Trophoblast cell (in vitro differentiated cells and primary cell): ENCODE measurements at places on chromosomes 11 and 22.

DNA sequence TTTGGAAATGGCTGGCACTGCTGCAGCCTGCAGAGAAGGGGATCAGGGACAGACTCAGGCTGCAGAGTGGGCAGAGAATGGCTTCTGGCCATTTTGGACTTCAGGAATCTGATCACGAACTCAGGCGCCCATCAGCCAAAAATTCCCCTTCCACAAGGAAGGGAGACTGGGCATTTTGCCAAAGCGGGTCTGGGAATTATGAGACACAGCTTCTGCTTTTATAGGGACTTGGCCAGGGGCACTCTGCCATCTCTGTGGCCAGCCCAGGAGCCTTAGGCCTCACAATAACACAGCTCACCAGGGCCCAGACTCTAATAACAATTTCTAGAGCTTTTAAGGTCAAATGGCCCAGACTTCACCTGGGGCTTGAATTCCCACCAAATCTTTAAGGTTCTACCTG lies 74.7 kb downstream of the CHST1 start:
- no peaks in the 10 kb centered on the region for H3K4me1 ChIP-seq
- no peak for DNase-seq
- no peak overlapping the region for H3K27ac ChIP-seq
- H3K4me3 ChIP-seq = no peak overlapping the region

GRCh38 chr11:75437966-75438659 lies 5.1 kb upstream of the KLHL35 start:
- no peak for DNase-seq
- H3K27ac ChIP-seq = no peak overlapping the region
- no peaks in the 10 kb centered on the region for H3K36me3 ChIP-seq
- H3K27me3 ChIP-seq = peaks cover 5% of the 10 kb centered on the region
- peak overlapping the region; percentile 15 for H3K4me3 ChIP-seq

GRCh38 chr11:13068211-13068610 lies 59.1 kb downstream of the RASSF10 start:
- H3K4me1 ChIP-seq = no peaks in the 10 kb centered on the region
- no peak overlapping the region for H3K27ac ChIP-seq
- no peak overlapping the region for H3K4me3 ChIP-seq
- no peaks in the 10 kb centered on the region for H3K36me3 ChIP-seq
- H3K27me3 ChIP-seq = no peaks in the 10 kb centered on the region
- DNase-seq = no peak

- no peak overlapping the region for H3K27ac ChIP-seq
- peaks cover 19% of the 10 kb centered on the region for H3K36me3 ChIP-seq
Observed at GRCh38 chr22:20721409-20722218, 52.3 kb upstream of the SERPIND1 start.

DNA sequence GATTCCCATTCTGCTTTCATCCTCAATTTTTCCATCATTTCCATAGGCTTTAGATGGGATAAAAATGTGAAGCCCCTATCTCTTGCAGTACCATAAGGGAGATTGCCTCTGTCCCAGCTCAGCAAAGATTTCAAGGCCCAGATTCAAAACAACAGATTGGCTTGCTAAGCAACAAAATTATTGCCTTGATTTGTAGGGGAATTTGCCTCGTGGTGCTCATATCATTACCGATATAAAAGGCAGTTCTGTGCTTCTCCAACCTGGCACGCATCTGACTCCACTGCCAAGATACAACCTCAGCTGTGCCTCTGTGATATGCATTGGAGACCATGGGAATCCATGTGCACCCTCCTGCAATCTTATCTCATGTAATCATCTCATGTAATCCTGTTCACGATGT lies 25.0 kb upstream of the CEP126 start:
- no peaks in the 10 kb centered on the region for H3K27me3 ChIP-seq
- H3K27ac ChIP-seq = no peak overlapping the region
- H3K36me3 ChIP-seq = no peaks in the 10 kb centered on the region
- H3K4me3 ChIP-seq = no peak overlapping the region
- DNase-seq = no peak
- H3K4me1 ChIP-seq = no peaks in the 10 kb centered on the region

GRCh38 chr11:100984668-100985067 lies 144.9 kb downstream of the PGR start:
- H3K4me3 ChIP-seq = no peak overlapping the region
- no peaks in the 10 kb centered on the region for H3K36me3 ChIP-seq
- DNase-seq = no peak

- no peak for DNase-seq
- no peak overlapping the region for H3K4me3 ChIP-seq
- no peaks in the 10 kb centered on the region for H3K4me1 ChIP-seq
- no peak overlapping the region for H3K27ac ChIP-seq
Observed at GRCh38 chr22:32233091-32233490, 22.1 kb downstream of the SLC5A4 start.

GRCh38 chr22:50626850-50627641 lies 906 bp downstream of the ARSA start:
- H3K4me3 ChIP-seq = peak overlapping the region; percentile 75
- H3K27ac ChIP-seq = no peak overlapping the region
- peaks cover 13% of the 10 kb centered on the region for H3K4me1 ChIP-seq
- DNase-seq = no peak
- H3K36me3 ChIP-seq = peaks cover 13% of the 10 kb centered on the region
- H3K27me3 ChIP-seq = no peaks in the 10 kb centered on the region

GRCh38 chr11:115996808-115997188 lies 492.6 kb upstream of the CADM1 start:
- DNase-seq = no peak
- H3K4me3 ChIP-seq = no peak overlapping the region
- H3K27ac ChIP-seq = no peak overlapping the region
- H3K36me3 ChIP-seq = no peaks in the 10 kb centered on the region
- H3K4me1 ChIP-seq = no peaks in the 10 kb centered on the region
